ENCODE measurements at places on chromosomes 3 and 15.

DNA sequence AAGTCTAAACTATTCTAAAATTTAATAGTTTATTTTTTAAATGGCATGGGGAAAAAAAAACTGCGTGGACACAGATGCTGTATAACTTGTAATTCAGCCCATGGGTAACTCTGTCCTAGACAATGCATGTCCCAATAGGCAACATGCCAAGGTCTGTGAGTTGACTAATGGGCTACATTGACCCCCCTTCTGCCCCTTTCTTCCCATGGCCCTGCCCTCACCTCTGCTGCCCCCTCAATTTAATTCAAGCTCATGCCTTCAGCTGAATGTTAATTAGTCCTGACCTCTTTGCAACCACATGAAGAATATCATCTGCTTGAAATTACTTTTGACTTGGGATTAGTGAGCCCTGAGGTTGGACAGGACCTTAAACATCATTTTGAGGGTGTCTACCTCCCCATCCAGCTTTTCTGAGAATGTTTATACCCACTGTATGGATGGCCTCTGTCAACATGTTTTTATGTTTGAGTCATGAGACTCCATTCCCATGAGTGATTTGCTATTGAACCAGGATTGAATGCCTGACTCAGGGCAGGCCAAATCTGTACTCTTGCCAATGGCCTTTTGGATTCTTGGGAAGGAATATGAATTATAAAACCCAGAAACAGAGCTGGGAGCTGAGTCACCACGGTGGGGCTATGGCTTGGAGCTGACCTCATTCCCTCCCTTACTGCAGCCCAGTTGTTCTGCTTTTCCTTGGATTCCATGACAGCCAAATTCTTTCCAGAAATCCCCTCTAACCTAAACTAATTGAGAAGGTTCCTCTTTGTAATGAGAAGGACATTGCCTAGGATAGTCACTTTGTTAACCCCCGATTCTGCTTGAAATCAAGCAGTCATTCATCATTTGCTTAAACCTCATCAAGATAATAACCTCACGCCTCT, 33.5 kb upstream of the PDE8A start:
- no peak for DNase-seq

DNA sequence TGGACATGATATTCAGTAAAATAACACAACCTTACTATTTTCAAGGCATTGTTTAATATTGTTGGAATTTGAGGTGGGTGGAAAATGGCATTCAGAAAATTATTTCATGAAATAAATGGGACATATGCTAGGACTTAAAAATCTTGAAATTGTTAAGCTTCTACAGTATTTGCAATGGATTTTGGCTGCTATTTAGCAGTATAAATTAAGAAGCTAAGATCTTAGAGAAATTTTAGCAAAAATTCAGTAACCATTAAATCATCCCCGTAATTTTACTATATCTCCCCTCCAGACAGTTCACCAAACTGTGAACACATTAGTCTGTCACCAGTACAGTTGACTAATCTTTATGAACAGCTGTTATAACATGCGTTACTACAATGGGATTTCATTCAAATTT, 8.2 kb downstream of the DIPK2A start:
- DNase-seq: no peak

GRCh38 chr15:36644191-36644896, 64.9 kb downstream of the CDIN1 start:
- DNase-seq: no peak

GRCh38 chr15:100111125-100112060, 230.4 kb downstream of the ADAMTS17 start:
- peak; percentile 75 for DNase-seq

- DNase-seq: peak; percentile 69
Measured at GRCh38 chr3:32457971-32458471, 44.6 kb downstream of the CMTM6 start.

DNA sequence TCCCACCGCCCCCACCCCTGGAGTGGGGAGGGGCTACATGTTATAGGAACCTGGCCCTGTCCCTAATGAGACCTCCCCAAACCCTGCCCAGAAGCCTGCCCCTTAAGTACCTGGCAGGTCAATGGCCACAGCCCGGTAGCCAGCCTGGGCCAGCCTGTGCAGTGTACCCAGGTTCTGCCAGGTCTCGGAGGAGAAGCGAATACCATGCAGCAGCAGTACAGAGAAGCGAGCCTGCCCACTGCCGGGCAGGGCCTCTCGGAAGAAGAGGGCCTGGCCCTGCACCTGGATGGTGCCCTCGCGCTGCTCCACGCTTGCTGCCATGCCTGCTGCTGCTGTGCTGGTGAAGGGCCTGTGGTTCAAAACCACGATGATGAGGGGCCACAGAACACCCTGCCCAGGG, 2.5 kb downstream of the ABHD14B start:
- no peak for DNase-seq

DNA sequence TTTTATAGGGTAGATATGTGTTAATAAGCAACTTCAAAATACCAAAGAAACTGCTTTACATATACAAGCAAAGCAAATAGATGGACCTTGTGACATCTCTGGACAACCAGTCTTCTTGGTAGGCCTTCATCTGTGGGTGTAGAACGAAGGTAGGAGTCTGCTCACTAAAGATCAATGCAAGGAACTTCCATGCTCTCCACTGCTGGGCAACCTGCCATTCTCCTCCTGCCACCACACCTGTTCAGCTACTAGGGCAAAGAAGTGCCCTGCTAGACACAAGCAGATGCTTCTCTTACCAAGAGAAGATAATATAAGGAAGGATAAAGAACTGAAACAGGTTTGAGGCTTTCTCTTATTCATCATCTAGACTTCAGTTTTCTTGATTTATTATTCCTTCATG, 12.6 kb downstream of the PPARG start:
- DNase-seq: no peak

DNA sequence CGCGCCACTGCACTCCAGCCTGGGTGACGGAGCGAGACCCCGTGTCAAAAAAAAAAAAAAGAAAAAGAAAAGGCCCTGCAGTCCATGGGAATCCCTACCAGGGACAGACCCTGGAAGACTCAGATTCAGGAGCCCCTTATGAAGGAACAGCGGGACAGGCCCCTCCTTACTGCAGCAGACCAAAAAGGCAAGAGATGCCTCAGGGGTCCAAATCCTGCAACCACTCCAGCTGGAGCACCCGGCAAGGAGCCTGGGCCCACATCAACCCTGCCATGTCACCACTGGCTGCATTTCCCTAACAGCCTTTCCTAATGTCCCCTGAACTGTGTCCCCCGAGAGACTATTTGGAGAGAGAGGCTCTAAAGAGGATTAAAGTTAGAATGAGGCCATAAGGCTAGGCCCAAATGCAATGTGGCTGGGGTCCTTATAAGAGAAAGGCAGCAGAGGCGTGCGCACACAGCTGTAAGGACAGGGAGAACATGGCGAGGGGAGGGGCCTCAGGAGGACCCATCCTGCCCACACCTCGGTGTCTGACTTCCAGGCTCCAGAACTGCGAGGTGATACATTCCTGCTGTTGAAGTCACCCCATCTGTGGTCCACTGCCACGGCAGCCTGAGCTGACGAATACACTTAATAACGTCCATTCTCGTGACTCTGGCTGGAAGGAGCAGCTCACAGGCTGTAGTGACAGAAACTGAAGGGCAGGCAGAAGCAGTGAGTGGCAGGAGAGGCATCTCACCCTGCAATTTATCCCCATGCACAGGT, 78.1 kb downstream of the ATP10A start:
- no peak for DNase-seq

DNA sequence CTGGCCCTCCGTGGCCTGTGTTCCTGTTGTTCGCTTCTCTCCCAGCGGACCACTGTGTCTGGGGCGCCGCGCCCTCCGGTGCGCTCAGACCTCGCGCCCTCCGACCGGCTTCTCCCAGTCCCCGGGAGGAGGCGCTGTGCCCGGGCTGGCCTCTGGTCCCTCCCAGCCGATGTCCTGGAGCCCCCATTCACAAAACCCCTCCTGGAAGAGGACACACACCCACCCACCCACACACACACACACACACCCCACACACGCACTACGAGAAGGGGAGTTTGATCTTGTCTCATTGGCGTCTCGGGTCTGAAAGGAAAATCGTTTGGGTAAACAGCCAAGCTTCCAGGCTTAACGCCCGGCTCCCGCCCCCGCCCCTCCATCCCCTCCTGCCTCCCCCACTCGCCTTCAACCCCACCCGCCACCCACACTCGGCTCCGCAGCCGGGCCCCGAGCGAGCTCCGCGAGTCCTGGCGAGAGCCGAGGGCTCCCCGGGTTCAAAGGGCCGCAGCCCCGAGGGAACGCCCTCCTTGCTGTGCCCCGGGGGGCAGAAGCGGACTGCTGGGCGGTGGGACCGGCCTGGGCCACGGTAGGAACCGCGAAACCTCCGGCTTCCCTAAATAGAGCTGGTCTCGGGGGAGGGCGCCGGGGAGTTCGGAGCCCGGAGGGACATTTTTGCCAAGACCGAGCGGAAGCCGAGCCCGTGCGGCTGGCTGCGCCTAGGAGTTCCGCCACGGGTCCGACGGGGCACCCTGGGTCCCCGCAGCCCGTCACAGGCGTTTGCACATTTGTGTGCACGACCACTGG, 23.6 kb downstream of the NR2F2 start:
- DNase-seq: no peak

GRCh38 chr3:47604145-47604544, 25.5 kb upstream of the CSPG5 start:
- no peak for DNase-seq

GRCh38 chr15:99068186-99068585, 36.7 kb upstream of the SYNM start:
- DNase-seq: no peak

GRCh38 chr3:194773216-194773615, 87.5 kb downstream of the FAM43A start:
- no peak for DNase-seq

DNA sequence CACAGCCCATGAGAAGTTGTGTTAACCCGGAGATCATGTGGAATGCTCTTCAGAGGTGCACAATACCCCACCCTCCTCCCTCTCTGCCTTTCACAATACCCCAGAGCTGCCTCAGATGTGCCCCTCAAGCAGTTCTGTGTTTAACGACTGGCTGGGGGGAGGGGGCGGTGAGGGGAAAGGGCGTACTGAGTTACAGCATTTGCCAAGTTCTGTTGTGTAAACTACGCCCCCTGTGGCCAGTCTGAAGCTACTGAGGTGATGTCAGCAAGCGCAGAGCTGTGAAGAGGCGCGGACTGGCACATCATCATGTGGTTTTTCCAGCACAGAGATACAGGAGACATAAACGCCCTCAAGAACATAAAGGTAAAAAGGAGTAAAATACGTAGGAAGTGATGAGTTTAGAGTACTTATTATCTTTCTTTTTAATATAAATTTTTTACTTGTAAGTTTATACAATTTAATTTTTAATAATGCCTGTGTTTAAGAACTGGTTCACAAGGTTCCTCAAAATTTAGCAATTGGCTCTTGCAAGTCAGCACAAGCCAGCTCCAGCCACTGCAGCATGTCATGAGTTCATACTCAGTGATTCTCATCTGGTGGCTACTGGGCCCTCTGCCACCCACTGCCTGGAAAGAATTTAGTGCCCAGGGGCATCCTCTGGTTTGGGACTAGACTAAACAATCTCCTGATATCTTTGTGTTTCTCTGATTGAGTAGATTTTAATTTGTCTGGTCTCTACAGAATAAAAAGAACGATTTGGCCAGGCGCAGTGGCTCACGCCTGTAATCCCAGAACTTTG, 1.7 kb downstream of the EPB42 start:
- DNase-seq: peak; percentile 13

- DNase-seq: no peak
Measured at GRCh38 chr15:60969658-60970057, 259.4 kb downstream of the RORA start.

- peak; percentile 80 for DNase-seq
Measured at GRCh38 chr3:171028025-171028778, 1.7 kb upstream of the SLC2A2 start.

DNA sequence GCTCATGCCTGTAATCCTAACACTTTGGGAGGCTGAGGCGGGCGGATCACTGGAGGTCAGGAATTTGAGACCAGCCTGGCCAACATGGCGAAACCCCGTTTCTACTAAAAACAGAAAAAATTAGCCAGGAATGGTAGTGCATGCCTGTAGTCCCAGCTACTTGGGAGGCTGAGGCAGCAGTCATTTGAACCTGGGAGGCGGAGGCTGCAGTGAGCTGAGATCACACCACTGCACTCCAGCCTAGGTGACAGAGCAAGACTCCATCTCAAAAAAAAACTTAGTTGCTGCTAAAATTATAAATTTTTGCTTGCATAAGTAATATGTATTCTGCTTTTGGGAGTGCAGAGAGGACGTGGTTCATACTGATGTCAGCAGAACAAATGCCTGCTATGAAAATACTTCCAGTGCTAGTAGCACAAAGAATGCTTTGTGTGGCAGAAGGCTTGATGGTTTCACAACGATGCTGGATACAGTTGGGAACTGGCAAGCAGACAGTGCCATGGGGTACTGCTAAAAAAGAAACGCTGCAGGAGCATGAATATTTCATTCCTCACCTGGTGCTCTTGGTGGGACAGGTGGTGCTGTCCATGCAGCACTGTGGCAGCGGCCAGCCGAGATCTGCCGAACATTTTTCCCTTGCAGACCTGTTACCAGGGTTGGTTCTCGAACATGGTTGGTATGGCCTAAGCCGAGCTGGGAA, 31.1 kb downstream of the FBXL22 start:
- no peak for DNase-seq

- no peak for DNase-seq
Measured at GRCh38 chr3:172868582-172869200, 118.2 kb downstream of the ECT2 start.

GRCh38 chr3:158568784-158569183, 2.2 kb upstream of the MLF1 start:
- DNase-seq: no peak

- DNase-seq: no peak
Measured at GRCh38 chr3:69309814-69310213, 76.1 kb downstream of the FRMD4B start.

DNA sequence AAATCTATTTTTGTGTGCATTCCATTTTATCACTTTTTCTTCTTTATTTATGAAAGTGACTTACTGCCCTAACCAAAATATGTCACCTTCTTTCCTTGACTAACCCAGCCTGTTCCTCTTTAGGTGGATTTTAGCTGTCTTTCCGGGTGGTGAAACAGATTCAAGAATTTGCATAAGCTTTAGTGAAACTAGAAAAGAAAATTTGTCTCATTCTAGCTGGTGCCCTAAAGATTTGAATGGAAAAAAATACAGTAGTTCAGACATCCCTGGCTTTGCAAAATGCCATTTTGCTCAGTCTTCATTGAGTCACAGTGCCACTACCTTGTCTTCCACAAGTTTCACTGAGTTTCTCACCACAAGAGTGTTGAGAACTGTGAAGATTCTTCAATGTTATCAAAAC, 28.2 kb upstream of the CCDC50 start:
- no peak for DNase-seq

DNA sequence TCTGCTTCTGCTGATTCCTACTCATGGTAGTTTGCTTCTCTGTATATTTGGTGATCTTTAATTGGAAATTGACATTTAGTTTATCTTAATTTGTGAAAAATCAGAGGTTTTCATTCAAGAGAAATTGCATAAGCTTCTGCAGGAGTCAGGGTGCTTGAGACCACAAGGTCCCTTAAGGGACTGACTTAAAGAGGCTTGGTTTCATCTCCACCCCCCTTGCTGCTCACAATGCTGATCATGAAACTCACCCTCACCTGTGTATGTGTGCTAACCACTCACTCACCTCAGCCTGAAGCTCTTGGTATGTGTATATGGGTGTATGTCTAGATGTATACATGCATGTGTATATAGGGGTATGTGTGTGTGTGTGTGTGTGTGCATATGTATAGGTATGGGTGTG, 11.4 kb downstream of the PGPEP1L start:
- no peak for DNase-seq
